ENCODE measurements at places on chromosomes 7 and 10. TPM values are rescaled to one million over a fixed set of nuclear protein-coding genes. Genes with fewer than 3 reads are reported as not detected.

DNA sequence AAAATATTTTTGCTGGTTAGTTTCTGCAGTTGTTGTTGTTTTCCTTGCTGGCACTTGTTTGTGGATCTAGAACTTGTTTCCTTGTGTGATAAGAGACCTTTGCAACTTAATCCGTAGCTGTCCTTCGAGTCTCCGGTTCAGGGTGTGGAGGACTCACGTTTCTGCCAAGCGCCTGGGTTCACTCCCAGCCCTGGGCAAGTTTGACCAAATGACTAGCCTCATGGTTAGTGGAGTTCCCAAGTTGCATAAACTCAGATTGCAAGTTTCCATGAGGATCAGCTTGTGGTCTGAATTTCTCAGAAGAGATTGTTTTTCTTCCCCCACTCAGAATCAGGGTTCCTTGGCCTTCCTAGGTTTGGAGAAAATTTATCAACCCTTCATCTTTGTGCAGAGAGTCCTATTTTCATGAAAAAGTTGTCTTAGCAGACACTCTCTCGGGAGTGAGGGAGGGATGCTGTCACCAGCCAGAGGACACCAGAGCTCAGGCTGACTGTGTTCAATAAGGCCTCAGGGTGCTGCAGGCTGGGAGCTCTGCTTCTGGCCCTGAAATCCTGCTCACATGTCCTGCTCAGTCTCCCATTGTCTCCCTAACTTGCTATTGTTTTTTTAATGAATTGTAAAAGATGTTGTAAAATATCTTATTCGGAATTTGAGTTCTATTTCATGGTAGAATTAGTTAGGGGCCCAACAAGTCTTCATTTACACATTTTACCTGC, 377.7 kb upstream of the KLF6 start:
- DNase-seq = no peak

DNA sequence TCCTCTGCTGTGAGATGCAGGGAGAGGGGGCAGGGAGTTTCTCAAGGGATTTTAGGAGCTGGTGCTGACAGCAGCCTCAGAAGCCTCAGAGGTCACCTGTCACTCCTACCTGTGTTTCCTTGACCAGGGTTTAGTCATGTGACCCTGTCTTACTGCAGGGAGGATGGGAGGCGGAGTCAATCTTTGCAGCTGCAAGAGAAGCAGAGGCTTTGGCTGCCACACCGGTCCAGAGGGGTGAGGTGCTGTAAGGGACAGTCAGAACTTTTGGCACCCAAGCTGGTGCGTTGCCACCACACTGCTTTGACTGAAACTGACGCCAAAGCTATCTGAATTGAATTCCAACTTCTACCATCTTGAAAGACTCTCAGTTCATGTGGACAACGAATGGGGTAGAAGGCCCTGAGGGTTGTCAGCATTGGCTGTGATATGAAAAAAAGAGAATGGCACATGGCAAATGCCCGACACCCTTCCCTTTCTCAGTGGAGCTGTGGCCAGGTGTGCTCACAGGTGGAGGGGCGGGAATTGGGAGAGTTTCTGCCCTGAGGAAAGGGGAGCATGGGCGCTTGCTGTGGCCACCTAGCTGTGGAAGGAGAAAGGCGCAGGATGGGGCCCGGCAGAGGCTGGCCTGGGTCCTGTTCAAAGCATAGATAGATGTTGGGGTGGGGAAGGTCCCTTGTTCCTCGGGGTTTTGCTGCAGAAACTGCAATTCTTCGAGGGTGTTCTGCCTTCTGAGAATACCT, 69.3 kb downstream of the ARHGAP22 start:
- no peak for DNase-seq

DNA sequence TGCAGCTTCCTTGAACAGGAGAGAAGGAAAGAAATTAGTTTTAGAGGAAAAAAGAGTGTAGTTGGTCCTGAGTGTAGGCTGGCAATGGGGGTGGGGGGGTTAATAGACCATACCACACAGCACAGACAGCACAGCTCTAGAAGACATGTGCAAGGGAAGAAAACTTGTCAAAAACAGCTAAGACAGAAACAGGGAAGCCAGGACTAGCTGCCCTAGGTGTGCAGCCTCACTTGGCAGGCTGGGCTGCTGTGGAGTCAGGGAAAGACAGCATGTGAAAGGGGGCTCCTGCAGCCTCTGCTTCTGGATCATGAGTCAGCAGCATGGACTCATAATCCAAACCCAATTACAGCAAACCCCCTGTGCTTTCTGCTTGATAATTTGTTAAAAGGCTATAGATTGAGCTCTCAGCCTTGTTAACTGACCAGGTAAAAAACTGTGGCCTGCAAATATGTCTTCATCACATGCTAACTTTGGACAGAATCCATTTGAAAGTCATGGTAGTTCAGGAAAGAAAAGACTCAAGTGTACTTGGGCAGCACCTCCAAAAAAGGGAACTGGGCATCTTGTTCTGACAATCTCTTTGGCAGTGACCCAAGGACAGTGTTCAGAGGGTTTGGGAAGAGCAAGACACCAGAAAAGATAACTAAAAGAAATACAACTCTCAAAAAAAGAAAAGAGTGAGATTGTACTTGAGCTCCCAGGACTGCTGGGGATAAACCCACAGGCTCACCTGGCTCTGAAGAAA, 142.2 kb upstream of the VWC2 start:
- no peak for DNase-seq

- no peak for DNase-seq
These were observed 27.1 kb downstream of the NMT2 start for GRCh38 chr10:15141136-15142054.

DNA sequence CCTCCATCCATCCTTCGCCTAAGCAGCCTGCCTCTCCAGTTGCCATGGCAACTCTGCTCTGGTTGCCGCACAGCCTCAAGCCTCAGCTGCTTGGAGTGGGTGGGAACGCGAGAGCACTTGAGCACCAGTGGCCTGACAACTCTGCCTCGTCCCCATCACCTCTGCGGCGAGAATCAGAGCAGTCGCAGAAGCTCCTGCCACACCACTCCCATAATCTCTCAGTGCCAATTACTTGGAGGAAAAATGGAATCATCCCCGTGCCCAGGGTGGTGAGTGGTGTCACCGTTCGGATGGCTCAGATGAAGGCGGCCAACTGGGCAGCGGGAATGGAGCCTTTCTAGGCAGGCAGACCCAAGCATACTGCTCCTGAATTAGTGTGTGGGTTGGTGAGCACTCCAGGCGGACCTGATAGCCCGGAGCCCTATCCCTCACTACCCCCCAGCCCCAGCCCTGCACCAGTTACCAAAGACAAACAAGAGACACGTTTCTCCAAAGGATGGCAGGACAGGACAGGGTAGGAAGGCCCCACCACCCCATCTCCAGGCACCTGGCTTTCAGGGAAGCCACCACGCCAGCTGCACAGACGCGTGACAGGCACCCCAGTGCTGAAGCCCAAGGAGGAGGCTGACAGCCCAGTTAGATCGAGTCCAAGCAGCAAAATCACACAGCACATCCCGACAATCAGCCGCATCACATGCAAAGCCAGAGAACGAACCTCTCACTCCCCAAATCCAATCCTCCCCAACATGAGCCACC, 335.4 kb downstream of the PTPRN2 start:
- DNase-seq = no peak

- no peak for DNase-seq
These were observed 30.0 kb upstream of the TRIL start for GRCh38 chr7:28988091-28988490.

DNA sequence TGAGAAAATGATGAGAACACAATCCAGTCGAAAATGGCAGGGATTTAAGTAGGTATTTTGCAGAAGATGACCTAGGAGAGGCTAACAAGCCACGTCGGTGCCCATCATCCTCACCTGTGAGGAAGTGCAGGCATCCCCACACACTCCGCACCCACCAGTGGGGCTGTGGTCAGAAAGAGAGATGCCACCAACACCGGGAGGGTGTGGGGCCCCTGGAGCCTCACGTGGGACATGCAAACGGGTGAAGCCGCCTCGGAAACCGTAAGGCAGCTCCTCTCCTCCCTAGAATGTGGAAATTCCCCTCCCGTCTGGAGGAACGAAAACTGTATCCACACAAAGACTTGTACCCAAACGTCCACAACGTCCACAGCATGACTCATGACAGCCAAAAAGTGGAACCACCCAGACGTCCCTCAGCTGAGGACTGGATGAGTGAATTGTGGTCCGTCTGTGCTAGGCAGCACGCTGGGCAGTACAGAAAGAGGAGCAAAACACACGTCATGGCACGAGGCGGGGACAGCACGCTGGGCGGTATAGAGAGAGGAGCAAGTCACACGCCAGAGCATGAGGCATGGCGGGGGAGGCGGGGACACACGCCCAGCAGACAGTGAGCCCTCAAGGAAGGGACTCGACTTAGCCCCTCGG, 246.0 kb downstream of the ELFN1 start:
- peak; percentile 48 for DNase-seq

DNA sequence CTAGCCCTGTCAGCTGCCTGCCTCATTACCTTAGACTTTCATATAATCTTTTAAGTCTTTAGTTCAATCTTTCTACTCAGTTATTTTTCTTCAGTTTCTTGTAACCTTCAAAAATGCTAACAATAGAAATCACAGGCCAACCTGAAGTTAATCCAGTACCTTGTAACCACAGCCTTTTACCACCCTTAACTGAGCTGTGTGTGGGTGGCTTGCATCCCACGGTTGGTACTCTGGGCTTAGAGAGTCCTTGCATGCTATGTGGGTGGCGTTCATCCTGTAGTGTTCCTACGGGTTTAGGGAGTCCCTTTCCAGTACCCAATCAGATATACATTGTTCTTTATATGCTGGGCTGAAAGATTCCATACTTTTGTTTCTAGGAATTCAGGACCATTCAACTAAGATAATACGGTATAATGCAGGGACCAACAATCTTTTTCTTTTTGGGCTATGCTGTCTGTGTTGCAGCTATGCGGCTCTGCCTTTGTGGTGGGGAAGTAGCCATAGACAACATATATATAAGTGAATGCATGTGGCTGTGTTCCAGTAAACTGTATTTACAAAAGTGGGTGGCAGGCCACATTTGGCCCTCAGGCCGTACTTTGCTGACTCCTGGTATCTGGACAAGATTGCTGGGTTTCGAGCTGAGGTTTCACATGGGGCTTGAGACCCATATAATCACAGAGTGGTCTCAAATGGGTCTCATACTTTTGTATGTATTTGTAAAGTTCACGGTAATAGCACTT, 280.8 kb upstream of the LRGUK start:
- DNase-seq = no peak

DNA sequence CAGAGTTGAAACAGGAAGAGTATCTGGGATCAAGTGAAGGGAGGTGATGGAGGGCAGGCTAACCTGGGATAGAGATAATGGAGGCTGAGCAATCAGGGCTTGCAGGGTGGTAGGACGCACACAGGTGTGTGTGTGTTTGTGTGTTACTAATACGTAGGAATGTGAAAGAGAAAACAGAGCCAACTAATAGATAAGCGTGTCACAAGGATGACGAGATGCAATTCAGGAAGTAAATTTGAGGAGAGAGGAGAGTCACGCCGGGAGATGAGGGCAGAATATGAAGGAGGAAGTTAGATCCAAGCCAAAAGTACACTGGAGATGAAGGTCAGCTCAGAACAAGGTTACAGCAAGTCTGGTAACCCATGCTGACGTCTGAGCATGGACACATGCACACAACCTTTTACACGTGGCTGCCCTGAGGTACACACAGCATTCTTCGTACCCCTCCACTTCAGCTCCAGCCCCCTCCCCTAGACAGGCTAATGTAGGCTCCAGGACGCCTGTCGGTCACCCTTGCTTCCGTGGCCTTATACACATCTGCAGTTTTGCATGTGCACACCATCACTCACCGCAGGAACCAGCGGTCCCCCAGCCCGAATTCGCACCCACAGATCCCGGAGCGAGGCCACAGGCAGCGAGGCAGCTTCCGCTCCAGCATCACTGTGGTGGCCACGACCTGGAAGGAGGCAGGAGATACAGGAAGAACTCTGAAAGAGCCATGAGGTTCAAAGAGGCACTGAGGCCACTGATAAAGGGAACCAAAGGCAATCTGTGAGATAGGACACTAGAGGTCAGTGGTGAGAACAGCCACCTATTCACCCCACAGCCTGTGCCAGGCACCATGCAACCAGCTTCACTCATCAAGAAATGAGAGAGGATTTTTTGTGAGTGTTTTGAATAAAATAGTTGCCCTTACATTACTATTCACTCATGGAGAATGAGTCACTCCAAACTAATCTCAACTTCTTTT, 23.7 kb upstream of the TRPV6 start:
- DNase-seq = no peak

DNA sequence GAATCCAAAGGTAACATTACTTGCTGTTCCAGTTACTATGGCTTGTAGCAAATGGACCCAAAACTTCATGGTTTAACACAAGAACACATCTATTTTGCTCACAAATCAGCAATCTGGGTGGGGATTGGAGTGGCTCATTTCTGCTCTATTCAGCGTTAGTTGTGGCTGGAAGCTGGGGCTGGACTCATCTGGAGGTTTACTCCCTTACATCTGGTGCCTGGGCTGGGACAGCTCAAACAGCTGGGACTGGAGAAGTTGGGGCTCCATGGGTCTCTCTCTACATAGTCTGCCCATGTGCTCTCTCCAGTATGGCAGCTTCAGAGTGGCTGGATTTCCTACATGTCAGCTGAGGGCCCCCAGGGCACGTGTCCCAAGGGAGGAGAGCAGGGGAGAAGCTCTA, 33.7 kb upstream of the NAMPT start:
- DNase-seq = no peak

- DNase-seq = no peak
These were observed 8.1 kb downstream of the CHN2 start for GRCh38 chr7:29202651-29203069.

- peak; percentile 37 for DNase-seq
These were observed 4.5 kb downstream of the PRAP1 start for GRCh38 chr10:133351408-133352318.

DNA sequence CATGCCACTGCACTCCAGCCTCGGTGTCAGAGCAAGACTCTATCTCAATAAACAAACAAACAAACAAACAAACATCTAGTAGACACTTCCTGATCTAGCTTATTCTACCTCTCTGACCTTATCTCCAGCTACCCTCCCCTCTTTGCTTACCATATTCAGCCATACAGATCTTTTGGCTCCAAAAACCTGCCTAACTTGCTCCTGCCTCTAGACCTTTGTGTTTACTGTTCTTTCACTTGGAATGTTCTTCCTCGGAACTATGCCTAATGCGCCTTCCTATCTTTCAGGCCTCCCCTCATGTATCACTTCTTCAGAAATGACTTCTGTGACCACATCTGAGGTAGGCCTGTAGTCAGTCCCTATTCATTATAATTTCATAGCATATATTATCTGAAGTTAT, 20.3 kb upstream of the WNT8B start:
- no peak for DNase-seq

- DNase-seq = peak; percentile 46
These were observed 37.3 kb upstream of the PRKAR2B start for GRCh38 chr7:107007007-107007891.

LAMB1 gene
- total RNA-seq = 62.1 TPM

NUTM2E gene
- total RNA-seq = not detected

LRIT1 gene
- 0.13 TPM for total RNA-seq
